Fibroblast of the aortic adventitia (primary cell): ENCODE measurements at places on chromosomes 11 and 22. TPM values are rescaled to one million over a fixed set of nuclear protein-coding genes. Genes with fewer than 3 reads are reported as not detected.

Gene FAM111A
- 42.9 and 103 TPM in 2 replicates for total RNA-seq

Gene PATE2
- 0.18 and 3.2 TPM in 2 replicates for total RNA-seq

Gene RAC2
- total RNA-seq, result 5.6 and 14.4 TPM in 2 replicates

Gene EMID1
- total RNA-seq, result 0.08 TPM in 1 of 2 replicates, not detected in the other

Gene MISFA
- total RNA-seq, result 0.45 and 2.8 TPM in 2 replicates

Gene ALDH3B2
- not detected in 2 replicates for total RNA-seq

Gene B3GAT1
- total RNA-seq, result not detected in 2 replicates

GRCh38 chr11:66116576-66117361 is 46.7 kb downstream of the PACS1 start:
- no peak for DNase-seq

- no peak for DNase-seq
Observed at GRCh38 chr11:118791961-118792569, 1.1 kb upstream of the DDX6 start.

GRCh38 chr11:35290876-35291275 is 128.5 kb downstream of the SLC1A2 start:
- no peak for DNase-seq

DNA sequence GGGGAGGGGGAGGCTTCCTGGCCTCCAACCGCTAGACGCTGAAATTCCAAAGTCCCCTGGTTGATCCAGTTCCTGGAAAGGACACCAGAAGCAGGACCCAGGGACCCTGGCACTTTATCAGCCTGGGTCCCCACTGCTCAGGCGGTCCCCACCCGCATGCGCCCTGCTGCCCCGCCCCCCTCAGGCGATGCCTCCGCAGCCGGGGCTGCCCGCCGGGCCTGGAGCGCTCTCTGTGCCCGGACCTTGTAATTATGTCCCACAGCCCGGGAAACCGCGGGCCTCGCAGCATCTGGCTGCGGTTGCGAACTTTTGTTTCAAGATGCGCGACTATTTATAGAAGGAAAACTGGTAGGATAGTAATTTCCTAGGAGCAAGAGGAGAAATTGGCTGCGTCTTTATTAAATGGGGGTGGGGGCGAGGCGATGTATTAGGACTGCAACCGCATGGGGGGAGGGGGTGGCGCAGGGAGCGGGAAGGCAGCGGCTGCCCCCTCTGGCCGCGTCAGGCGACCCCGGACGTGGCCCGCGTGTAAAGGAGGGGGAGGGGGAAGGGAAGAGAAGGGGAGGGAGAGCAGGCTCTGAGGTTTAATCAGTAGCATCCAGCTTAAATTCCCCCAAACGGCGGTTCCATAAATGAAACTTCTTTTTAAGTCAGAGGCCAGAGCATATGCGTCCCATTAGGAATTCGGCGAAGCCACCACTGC is 6.1 kb downstream of the WNT7B start:
- no peak for DNase-seq

- DNase-seq, result no peak
Observed at GRCh38 chr22:33620085-33620484, 300.2 kb downstream of the LARGE1 start.

DNA sequence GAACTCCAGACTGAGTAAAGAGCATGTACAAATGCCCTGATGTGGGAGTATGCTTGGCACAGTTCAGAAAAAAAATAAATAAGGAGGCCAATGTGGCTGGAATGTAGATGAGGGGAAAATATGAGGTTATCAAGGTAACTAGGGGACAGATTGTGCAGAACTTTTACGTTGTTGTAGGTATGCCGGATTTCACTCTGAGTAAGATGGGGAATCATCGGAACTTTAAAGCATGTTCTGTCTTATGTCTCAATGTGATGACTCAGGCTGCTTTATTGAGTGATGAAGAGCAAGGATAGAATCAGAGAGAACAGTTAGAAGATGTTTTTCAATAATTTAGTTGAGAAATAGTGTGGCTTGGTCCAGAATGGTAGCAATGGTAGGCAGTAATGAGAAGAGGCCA is 130.4 kb downstream of the C11orf87 start:
- peak; percentile 4 for DNase-seq

- no peak for DNase-seq
Observed at GRCh38 chr22:20390394-20390907, 3.5 kb upstream of the ZNF74 start.

- DNase-seq, result peak; percentile 2
Observed at GRCh38 chr11:22558664-22559063, 67.0 kb downstream of the FANCF start.

- no peak for DNase-seq
Observed at GRCh38 chr22:19917389-19918138, 24.0 kb upstream of the COMT start.

- peak; percentile 37 for DNase-seq
Observed at GRCh38 chr11:125192183-125192582, 27.6 kb downstream of the PKNOX2 start.

DNA sequence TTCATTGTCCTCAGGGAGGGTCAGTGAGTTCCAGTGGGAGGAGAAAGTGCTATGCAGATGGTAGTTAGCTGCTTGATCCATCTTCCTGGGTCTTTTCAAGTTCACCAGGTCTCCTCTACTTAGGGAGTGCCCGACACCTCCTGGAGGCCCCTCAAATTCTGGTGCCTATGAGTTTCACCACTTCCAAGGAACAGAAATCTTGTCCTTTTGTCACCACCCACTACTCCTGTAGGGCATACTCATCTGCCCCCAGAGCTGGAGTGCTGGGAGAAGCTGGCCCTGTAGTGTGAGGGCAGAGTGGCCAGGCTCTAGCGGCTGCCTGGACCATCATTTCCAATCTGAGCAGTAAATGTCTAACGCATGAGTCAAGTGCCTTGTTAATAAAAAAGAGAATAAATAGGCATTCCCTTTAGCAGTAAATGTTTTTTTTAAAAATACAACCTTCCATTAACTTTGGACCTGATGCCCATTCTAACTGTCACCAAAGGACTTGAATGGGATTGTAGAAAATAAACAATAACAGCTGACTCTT is 12.5 kb downstream of the IRAG1 start:
- no peak for DNase-seq
